ENCODE measurements at places on chromosomes 6 and 20. TPM values are rescaled to one million over a fixed set of nuclear protein-coding genes. Genes with fewer than 3 reads are reported as not detected.

DNA sequence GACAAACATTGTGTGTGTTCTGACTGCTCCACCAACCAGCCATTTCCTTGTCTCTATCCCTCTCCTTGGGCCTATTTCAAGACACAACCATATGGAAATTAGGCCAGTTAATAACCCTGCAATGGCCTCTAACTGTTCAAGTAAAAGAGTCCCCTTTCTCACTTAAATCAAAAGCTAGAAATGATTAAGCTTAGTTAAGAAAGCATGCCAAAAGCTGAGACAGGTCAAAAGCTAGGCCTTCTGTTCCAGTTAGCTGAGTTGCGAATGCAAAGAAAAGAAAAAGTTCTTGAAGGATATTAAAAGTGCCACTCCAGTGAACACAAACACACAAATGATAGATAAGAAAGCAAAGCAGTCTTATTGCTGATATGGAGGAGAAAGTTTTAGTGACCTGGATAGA, 22.5 kb downstream of the SERINC1 start:
- DNase-seq = no peak

GRCh38 chr6:109094416-109095035, at the start of gene SESN1:
Gene SESN1, minus strand, starts transcription at chr6:109094846. Its CDS starts 773 bp downstream, at chr6:109094073.
- peak; percentile 97 for DNase-seq

DNA sequence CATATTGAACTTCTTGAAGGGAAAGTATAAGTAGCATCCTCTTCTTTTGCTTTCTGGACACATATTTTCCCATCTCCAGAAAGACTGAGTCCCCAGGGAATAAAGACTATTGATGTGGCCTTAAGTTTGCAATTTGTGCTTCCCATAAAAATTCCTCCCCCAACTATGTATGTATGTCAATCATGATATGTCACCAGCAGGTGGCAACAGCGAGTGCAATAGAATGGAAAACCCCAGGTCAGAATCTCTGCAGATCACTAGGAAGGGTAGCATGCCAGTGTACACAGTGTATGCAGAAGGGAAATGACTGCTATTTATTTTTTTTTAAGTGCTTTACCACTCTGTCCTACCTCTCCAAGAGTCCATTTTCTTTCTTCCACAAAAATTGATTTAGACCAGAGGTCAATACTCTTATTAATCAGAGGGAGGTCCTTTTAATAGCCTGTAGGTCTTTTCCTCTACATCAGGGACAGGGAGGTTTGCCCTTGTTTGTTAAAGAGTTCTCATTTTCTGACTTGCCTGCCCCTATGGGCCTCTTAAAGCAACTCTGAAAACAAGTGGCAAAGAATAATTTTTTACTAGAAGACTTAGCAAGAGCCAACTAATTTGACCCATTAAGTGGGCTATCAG, 61.4 kb downstream of the BMP2 start:
- DNase-seq = no peak

HDGFL1 gene
- not detected for polyA plus RNA-seq

- DNase-seq = no peak
Observed at GRCh38 chr20:46683011-46683667, 6.1 kb downstream of the TP53RK start.

- DNase-seq = no peak
Observed at GRCh38 chr6:12557765-12558164, 158.8 kb upstream of the PHACTR1 start.

- no peak for DNase-seq
Observed at GRCh38 chr6:166907871-166908806, 48.2 kb downstream of the RNASET2 start.

GRCh38 chr6:80003826-80004172, 650 bp upstream of the TTK start:
- peak; percentile 65 for DNase-seq

Measured in sigmoid colon (tissue), 7 donors.